ENCODE measurements at places on chromosomes 11 and 22.

DNA sequence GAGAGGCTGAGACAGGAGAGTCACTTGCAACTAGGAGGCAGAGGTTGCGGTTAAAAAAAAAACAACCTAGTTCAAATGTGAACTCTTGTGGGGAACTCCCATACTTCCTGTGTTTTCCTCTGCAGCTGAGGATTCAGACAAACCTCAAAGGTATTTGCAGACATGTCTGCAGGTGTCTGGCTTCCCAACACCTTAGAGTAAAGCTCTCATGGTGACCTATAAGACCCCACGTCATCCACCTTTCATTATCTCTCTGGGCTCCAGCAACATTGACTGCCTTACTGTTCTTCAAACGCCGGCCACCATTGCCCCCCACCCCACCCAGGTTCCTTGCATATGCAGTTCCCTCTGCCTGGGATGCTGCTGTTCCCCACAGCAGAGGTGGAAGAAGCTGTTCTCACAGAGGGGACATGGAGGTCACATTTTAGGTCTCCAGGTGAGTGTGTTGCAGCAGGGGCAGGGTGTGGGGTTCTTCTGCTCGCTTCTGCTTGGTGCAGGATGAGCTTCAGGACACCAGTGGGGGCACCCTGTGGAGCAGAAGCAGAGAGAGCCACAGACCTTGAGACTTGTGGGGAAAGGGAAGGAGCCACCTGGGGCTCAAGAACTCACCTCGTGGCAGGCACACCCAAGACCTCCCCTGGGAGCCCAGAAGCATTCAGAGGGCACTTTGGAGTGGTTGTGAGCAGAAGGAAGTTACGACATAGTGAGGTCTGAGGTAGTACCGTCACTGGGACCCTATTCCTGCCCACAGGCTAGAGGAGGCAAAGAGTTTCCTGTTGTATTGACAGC is 203.2 kb downstream of the CSNK2A3 start:
- no peak overlapping the region for H3K27ac ChIP-seq
- H3K4me3 ChIP-seq = no peak overlapping the region
- no peaks in the 10 kb centered on the region for H3K27me3 ChIP-seq
- no peak for DNase-seq
- peaks cover 30% of the 10 kb centered on the region for H3K4me1 ChIP-seq
- peaks cover 5% of the 10 kb centered on the region for H3K36me3 ChIP-seq

DNA sequence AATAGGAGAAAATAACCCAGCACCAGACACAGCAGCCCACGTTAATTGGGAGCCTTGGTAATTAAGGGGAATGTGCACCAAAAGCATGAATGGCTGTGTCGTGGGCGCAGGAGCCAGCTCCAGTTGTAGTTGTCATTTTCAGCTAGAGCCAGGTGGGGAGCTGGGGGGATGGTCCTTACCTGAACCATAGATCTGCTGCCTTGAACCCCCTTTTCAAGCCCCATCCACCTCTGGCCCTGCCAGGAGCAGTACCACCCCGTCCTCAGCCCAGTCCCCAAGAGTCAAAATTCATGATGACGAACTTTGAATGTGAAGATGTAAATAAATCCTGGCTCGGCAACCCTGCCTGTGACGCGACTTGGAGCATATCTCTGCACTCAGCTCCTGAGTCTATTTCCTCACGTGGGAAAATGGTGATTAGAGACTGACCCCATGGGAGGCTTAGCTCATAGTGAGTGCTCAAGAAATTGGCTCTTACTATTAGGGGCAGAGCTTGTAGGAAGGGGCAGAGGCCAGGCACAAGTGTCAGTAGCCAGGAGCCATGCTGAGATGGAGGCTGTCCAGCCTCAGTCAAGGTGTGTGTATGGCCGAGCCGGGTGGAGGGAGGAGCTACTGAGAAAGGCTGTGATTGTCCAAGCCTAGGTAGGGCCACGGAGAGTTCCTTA is 794 bp upstream of the FXYD6 start:
- peaks cover 18% of the 10 kb centered on the region for H3K4me1 ChIP-seq
- H3K27me3 ChIP-seq = peaks cover 57% of the 10 kb centered on the region
- DNase-seq = no peak
- no peak overlapping the region for H3K27ac ChIP-seq

DNA sequence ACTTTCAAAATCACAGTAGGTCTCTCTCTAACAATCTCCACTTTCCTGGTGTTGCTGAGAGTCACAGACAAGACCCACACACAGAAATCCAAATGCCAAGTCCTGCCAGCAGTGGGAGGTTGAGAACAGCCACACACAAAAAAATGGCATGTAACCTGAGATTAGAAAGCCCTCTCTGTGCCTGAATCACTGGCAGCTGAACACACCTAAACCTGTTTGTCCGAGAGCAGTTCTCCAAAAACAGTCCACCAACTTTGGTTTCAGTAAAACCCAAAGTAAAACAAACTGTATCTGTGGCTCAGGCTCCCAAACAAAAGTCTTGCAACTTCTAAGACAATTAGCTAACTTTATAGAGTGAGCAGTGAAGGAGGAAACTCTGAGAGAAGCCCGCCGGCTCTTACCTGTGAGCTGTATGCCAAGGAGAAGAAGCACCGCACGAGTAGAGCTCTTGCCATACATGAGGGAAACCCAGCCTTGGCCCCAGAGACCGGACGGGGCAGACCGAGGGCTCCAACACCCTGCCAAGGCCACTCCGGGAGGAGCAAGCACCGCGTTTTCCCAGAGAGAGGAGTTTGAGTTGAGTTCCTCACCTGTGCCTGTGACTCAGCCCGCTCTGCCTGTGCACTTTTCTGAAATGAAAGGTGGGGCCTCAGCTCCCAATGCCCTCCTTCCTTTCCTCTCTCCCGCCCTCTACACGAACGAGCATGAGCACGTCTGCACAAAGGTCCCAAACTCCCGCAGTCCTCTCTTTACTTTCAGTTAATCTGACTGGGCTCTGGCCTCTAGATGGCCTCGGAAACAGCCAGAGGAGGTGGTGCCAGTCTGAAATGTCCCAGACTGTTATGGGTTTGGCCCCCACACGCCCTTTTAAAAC is at the start of gene MPZL2:
Gene MPZL2, minus strand, starts transcription at position 603 of the 874 bp plus-strand sequence. Its CDS starts 144 bp downstream, at position 459.
- H3K27ac ChIP-seq = no peak within 1 kb of the TSS
- peaks cover 78% of the 10 kb centered on the region for H3K27me3 ChIP-seq
- no peaks in the 10 kb centered on the region for H3K36me3 ChIP-seq
- no peak within 1 kb of the TSS for H3K4me3 ChIP-seq
- no peak for DNase-seq

DNA sequence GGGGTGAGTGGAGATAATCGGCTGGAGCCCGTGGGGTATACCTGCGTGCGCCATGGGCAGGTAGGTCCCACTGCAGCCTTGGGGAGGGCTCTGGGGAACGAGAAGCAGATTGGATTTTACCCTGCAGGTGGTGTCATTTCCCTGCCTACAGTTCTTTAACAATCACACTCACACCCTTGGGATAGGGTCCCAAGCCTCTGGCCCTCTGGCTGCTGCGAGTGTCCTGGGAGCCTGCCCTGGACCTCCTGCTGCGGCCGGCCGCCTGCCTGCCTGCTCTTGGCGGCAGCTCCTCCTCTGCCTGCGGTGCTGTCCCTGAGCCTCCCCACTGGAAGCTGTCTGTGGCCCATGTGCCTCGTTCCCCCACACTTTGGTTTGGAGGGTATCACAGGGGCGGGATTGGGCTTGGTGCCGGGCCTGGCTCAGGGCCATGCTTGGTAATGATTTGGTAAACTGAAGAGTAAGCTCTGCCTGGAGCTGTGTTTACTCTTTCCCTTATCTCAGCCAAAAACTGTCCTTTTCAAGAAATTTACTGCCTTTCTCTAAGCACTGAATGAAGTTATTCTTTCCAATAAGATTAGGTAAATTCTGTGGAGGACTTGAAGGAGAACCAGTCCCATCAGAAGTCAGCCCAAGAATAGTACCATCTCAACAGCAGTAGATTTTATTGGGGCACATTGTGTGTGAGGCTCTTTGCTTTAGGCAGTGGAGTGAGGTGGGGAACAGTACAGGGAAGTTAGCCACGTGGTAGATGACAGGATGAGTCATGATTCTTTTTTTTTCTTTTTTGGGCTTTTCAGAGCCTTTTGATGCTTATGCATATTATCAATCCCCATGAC is 53.7 kb downstream of the TBC1D22A start:
- H3K27ac ChIP-seq = peak overlapping the region; percentile 69
- no peak overlapping the region for H3K4me3 ChIP-seq
- peaks cover 4% of the 10 kb centered on the region for H3K36me3 ChIP-seq
- no peaks in the 10 kb centered on the region for H3K27me3 ChIP-seq
- H3K4me1 ChIP-seq = peaks cover 41% of the 10 kb centered on the region
- peak; percentile 68 for DNase-seq

- H3K27ac ChIP-seq = no peak overlapping the region
- H3K27me3 ChIP-seq = no peaks in the 10 kb centered on the region
- H3K4me1 ChIP-seq = peaks cover 9% of the 10 kb centered on the region
These were observed 15.9 kb upstream of the LRRC32 start for GRCh38 chr11:76686261-76687079.

GRCh38 chr22:25627271-25627852 is 62.9 kb downstream of the GRK3 start:
- no peaks in the 10 kb centered on the region for H3K27me3 ChIP-seq
- no peak overlapping the region for H3K27ac ChIP-seq
- no peak for DNase-seq

GRCh38 chr11:58914821-58915543 is 24.3 kb upstream of the GLYATL1 start:
- no peak overlapping the region for H3K4me3 ChIP-seq
- no peak overlapping the region for H3K27ac ChIP-seq
- no peak for DNase-seq

DNA sequence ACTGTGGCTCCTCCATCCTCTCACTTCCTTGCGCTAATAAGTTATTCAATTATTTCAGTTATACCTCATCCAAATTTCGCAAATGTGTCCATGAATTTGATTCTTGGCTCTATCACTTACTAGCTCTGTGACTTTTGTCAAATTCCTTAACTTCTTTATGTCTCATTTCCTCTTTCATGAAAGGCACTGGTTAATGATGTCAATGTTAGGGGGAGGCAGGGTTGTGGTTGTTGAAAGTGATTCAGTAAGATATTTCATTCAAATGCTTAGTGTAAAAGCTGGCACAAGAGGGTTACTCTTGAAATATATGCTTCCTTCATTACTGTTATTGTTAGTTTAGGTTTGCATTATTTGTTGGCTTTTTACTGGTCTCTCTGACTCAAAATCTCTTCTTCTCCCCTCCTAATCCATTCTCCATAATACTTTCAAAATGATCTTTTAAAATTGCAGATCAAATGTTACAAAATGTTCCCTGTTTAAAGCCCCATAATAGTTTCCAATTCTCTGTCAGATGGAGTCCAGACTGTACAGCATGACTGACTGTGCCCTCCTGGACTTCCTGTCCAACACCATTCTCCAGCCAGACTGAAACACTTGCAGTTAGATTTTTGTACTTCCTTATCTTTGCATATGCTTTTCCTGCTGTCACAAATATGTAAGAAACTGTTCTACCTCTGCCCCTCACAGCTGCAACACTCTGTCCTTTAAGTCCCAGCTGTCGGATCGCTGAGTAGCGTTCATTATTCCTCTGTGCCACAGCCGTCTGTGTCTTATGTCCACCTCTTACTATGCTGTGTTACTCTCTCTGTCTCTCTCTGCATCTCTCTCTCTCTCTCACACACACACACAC is 510.6 kb upstream of the RAG2 start:
- no peaks in the 10 kb centered on the region for H3K36me3 ChIP-seq
- peaks cover 16% of the 10 kb centered on the region for H3K27me3 ChIP-seq
- DNase-seq = no peak
- H3K27ac ChIP-seq = no peak overlapping the region
- no peak overlapping the region for H3K4me3 ChIP-seq
- no peaks in the 10 kb centered on the region for H3K4me1 ChIP-seq

DNA sequence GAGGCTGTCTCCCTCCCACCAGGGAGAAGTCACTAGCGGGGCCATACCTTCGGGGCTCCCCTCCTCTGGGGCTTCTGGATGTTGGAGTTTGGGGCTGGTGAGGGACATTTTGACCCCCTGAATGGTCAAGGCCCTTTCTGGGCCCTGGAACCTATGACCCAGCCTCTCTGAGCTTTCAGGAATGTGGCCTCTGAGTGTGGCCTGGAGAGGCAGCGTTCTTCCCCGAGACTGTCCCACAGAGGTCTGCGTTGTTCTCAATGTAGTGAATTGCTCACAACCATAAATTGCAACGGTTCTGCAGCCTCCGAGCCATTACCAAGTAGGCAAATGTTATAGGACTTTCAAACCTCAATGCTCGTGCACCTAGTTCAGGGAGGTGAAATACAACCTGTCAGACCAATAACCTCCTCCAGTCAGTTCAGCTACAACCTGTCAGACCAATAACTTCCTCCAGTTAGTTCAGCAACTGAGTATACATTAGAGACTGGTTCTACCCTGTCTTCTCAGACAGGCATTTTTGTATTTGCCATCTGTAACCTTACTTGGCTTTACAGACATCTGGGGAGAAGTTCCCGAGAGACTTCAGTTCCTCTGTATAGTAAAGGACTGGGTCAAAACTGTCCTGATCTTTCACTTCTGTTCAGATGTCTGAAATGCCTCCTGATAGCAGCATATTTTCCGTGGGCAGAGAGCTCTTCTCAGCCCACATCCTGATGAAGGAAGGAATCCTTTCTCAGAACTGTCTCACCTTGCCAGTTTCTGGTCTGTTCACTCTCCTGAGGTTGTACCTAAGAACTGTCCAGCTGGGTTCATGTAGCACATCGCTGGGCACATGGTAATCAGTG is 34.2 kb downstream of the MICAL2 start:
- H3K36me3 ChIP-seq = peaks cover 21% of the 10 kb centered on the region
- peak overlapping the region; percentile 68 for H3K27ac ChIP-seq
- H3K4me1 ChIP-seq = peaks cover 71% of the 10 kb centered on the region
- no peaks in the 10 kb centered on the region for H3K27me3 ChIP-seq

GRCh38 chr22:41564563-41564962 is 3.8 kb downstream of the CSDC2 start:
- H3K27ac ChIP-seq = peak overlapping the region; percentile 94
- no peaks in the 10 kb centered on the region for H3K36me3 ChIP-seq
- no peaks in the 10 kb centered on the region for H3K27me3 ChIP-seq
- DNase-seq = no peak

DNA sequence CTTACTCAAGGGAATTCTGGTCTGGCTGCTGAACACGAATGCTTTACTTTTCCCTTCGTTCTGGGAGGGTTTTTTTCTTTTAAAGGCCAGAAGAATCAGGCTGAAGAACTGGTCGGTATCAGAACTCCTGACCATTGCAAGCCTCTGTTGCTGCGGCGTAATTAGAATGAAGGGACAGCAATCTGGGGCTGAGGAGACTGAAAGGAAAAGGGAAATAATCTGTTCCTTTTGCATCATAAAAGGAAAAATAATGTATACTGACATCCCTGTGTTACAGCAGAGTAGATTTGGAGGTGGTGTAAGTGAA is 670 bp downstream of the SC5D start:
- peaks cover 37% of the 10 kb centered on the region for H3K4me1 ChIP-seq
- no peaks in the 10 kb centered on the region for H3K36me3 ChIP-seq
- H3K27me3 ChIP-seq = no peaks in the 10 kb centered on the region
- peak overlapping the region; percentile 82 for H3K4me3 ChIP-seq

DNA sequence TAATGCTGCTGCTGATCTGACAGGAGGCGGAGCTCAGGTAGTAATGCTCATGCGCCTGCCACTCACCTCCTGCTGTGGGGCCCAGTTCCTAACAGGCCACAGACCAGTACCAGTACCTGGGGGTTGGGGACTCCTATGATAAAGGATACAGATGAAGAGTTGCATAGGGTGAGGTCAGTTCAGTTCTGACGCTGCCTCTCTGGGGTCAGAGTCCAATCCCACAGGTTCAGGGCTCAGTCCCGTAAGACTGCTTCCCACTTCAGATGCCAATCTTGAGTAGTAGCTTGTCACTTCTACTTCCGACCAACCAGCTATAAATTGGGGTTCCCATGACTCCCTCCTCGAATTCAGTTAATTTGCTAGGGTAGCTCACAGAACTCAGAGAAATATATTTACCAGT is 8.6 kb downstream of the ASRGL1 start:
- H3K4me3 ChIP-seq = no peak overlapping the region
- H3K27ac ChIP-seq = no peak overlapping the region
- H3K36me3 ChIP-seq = no peaks in the 10 kb centered on the region
- no peaks in the 10 kb centered on the region for H3K27me3 ChIP-seq
- DNase-seq = no peak
